ENCODE measurements at places on chromosomes 5 and 9. TPM values are rescaled to one million over a fixed set of nuclear protein-coding genes. Genes with fewer than 3 reads are reported as not detected.

DNA sequence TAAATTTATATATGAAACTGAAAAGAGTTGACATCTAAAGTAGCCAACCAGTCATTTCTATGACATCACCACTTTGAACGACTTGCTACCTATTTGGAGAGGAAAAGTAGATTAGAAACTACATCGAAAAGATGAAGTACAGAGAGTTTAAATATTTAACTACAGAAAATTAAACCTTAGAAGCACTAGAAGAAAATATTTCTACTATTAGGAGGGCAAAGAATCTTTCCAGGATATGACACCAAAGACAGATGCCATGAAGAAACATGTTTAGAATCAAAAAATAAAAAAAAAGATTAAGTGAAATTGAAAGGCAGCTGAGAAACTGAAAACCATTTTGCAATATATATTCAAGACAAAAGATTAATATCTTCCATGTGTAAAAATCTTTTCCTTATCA is 144.7 kb downstream of the COL23A1 start:
- no peak overlapping the region for H3K27ac ChIP-seq
- no peaks in the 10 kb centered on the region for H3K27me3 ChIP-seq
- H3K4me3 ChIP-seq = no peak overlapping the region
- no peaks in the 10 kb centered on the region for H3K36me3 ChIP-seq
- DNase-seq = no peak

DNA sequence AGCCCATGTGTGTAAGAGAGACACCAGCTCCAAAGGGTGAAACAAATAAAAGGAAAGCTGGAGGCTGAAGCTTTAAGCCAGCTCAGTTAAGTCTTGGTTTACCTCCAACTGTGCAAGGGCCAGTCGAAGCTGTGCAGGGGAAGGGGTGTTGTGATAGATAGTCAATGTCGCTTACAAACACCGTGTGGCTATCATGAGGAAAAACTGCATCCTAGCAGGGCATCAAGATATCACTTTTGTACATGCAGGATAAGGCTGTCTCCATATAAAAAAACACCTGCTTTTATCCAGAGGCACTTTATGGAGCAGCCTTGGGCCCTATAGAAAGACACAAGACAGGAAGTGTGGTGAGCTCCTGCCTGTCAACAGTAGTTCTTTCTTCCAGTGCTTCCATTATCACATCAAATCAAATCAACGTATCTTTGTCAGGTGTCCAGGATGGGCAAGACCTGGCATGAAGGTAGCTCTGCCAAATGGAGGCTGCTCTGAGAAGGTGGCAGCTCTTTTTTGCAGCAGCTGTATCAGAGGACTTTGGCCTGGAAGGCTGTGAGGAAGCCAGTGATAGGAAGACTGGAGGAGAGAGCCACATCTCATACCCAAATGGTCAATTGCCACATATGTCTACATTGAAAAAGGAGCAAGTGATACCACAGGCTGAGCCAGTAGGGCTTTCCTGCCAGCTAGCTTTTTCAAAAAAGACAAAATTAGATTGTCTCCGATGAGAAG is 29.3 kb upstream of the SELENOP start:
- peaks cover 2% of the 10 kb centered on the region for H3K4me1 ChIP-seq
- no peak overlapping the region for H3K4me3 ChIP-seq
- no peaks in the 10 kb centered on the region for H3K36me3 ChIP-seq
- DNase-seq = no peak
- peak overlapping the region; percentile 54 for H3K27ac ChIP-seq
- H3K27me3 ChIP-seq = no peaks in the 10 kb centered on the region

DNA sequence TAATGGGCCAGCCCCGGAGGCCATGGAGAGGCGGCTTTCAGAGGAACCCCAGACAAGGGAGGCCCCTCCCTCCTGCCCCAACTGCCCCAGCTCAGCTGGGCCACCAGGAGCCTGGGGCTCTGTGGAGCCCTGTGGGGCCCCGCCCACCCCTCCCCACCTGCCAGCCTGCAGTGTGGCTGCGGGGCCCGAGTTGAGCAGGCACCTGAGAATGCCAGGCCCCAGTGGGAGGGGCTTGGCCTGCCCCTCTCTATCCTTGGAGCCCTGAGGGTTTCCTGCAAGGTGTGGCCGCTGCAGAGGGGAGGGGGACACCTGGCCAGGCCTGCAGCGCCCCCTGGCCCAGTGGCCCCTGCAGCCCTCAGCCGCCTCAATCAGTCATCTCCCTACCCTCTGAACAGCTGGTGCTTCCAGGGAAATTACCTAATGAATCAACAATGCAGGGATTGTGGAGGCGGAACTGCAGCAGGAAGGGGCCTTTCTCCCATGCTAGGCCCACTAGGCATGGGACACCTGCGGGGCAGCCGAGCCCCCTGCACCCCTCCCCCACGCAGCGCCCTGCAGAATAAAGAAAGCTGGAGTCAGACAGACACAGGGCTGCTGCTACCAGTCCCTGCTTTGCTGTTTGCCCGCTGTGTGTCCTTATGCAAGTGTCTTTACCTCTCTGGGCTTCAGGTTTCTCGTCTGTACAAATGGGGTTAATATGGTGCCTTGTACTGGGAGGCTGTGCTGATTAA is 48.0 kb downstream of the LMX1B start:
- no peak overlapping the region for H3K4me3 ChIP-seq
- H3K27me3 ChIP-seq = no peaks in the 10 kb centered on the region
- H3K4me1 ChIP-seq = no peaks in the 10 kb centered on the region
- DNase-seq = no peak
- no peaks in the 10 kb centered on the region for H3K36me3 ChIP-seq

- H3K27ac ChIP-seq = no peak overlapping the region
- no peak overlapping the region for H3K4me3 ChIP-seq
- H3K36me3 ChIP-seq = peaks cover 55% of the 10 kb centered on the region
- DNase-seq = no peak
These were observed 60.9 kb upstream of the ORM1 start for GRCh38 chr9:114261987-114262386.

GRCh38 chr5:151213803-151214613 is 9.9 kb downstream of the CCDC69 start:
- H3K27ac ChIP-seq = peak overlapping the region; percentile 87
- H3K27me3 ChIP-seq = no peaks in the 10 kb centered on the region
- peak; percentile 77 for DNase-seq
- no peak overlapping the region for H3K4me3 ChIP-seq

GRCh38 chr9:76516871-76517270 is 57.9 kb downstream of the GCNT1 start:
- DNase-seq = no peak
- no peak overlapping the region for H3K27ac ChIP-seq
- no peaks in the 10 kb centered on the region for H3K27me3 ChIP-seq
- no peak overlapping the region for H3K4me3 ChIP-seq
- no peaks in the 10 kb centered on the region for H3K4me1 ChIP-seq

- H3K36me3 ChIP-seq = no peaks in the 10 kb centered on the region
- no peak for DNase-seq
- no peak overlapping the region for H3K4me3 ChIP-seq
- peaks cover 7% of the 10 kb centered on the region for H3K4me1 ChIP-seq
- H3K27ac ChIP-seq = no peak overlapping the region
- H3K27me3 ChIP-seq = peaks cover 11% of the 10 kb centered on the region
These were observed 6.1 kb upstream of the CEP72 start for GRCh38 chr5:606061-606460.

GRCh38 chr9:32992595-32993238 is 8.7 kb downstream of the APTX start:
- H3K27me3 ChIP-seq = no peaks in the 10 kb centered on the region
- no peak overlapping the region for H3K4me3 ChIP-seq
- H3K27ac ChIP-seq = no peak overlapping the region
- peaks cover 67% of the 10 kb centered on the region for H3K36me3 ChIP-seq
- no peaks in the 10 kb centered on the region for H3K4me1 ChIP-seq

GRCh38 chr5:33065131-33065530 is 354.0 kb downstream of the NPR3 start:
- H3K4me3 ChIP-seq = no peak overlapping the region
- DNase-seq = no peak
- no peaks in the 10 kb centered on the region for H3K36me3 ChIP-seq
- no peaks in the 10 kb centered on the region for H3K4me1 ChIP-seq
- H3K27ac ChIP-seq = no peak overlapping the region
- H3K27me3 ChIP-seq = no peaks in the 10 kb centered on the region

- no peak overlapping the region for H3K4me3 ChIP-seq
- H3K36me3 ChIP-seq = no peaks in the 10 kb centered on the region
- H3K27ac ChIP-seq = no peak overlapping the region
- H3K4me1 ChIP-seq = peaks cover 48% of the 10 kb centered on the region
- no peak for DNase-seq
- H3K27me3 ChIP-seq = no peaks in the 10 kb centered on the region
These were observed 133.3 kb upstream of the DMRT1 start for GRCh38 chr9:708182-708550.

DNA sequence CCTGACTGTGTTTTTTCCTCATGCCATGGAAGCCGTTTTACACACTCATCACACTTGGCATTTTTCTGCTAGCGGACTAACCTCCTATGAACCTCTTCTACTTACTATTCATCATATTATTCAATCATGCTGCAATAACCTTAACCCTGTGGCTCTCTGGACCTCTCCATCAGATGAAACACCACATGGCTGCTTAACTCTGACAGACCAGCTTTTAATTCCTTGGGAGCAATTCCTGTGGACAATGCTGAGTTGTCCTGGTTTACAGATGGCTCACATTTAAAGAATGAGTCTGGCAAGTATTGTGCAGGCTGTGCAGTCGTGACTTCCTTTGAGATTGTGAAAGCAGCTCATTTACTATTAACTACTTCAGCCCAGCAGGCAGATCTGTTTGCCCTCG is 9.0 kb downstream of the OR1J1 start:
- H3K27ac ChIP-seq = no peak overlapping the region
- no peaks in the 10 kb centered on the region for H3K27me3 ChIP-seq
- H3K4me3 ChIP-seq = no peak overlapping the region
- H3K4me1 ChIP-seq = no peaks in the 10 kb centered on the region
- H3K36me3 ChIP-seq = no peaks in the 10 kb centered on the region

- H3K4me3 ChIP-seq = peak overlapping the region; percentile 91
- H3K27ac ChIP-seq = peak overlapping the region; percentile 97
- no peaks in the 10 kb centered on the region for H3K27me3 ChIP-seq
- DNase-seq = no peak
These were observed 338 bp downstream of the ABHD17B start for GRCh38 chr9:71910650-71911060.

- no peaks in the 10 kb centered on the region for H3K27me3 ChIP-seq
- no peak for DNase-seq
- H3K4me1 ChIP-seq = no peaks in the 10 kb centered on the region
- no peak overlapping the region for H3K4me3 ChIP-seq
- H3K36me3 ChIP-seq = no peaks in the 10 kb centered on the region
These were observed 820.7 kb upstream of the TYRP1 start for GRCh38 chr9:11872471-11872870.

- no peak for DNase-seq
- no peak overlapping the region for H3K27ac ChIP-seq
- H3K4me3 ChIP-seq = no peak overlapping the region
- H3K4me1 ChIP-seq = peaks cover 10% of the 10 kb centered on the region
These were observed 510.2 kb downstream of the BNC2 start for GRCh38 chr9:16360247-16360646.

The CER1 gene
- total RNA-seq = not detected

The CFAP157 gene
- 0.90 TPM for total RNA-seq

The PHF24 gene
- total RNA-seq = 0.21 TPM

The ZNF618 gene
- 9.2 TPM for total RNA-seq

The CNTNAP3B gene
- total RNA-seq = 42.6 TPM

The SOHLH1 gene
- not detected for total RNA-seq

The CTXN3 gene
- total RNA-seq = not detected

Data from tibial nerve (tissue), 4 donors.